NCI-H1105 (cell line): ENCODE measurements at places on chromosomes 2 and 18.

- DNase-seq = no peak
Observed at GRCh38 chr2:68764041-68764805, 29.6 kb downstream of the ARHGAP25 start.

DNA sequence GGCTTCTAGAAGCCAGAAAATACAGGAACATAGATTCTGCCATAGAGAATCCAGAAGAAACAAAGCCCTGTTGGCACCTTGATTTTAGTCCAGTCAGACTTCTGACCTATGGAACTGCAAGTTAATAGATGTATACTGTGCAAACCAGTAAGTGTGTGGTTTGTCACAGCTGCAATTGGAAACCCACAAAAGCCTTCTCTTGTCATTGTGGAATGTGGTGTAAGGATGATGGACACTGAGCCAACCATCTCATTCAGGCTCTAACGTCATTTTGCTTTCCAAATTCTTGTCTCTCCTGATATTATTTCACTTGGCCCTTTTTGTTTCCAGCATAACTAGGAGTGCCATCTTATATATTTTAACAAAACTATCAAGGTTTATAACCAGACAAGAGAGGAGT, 369.5 kb upstream of the SMIM21 start:
- no peak for DNase-seq

DNA sequence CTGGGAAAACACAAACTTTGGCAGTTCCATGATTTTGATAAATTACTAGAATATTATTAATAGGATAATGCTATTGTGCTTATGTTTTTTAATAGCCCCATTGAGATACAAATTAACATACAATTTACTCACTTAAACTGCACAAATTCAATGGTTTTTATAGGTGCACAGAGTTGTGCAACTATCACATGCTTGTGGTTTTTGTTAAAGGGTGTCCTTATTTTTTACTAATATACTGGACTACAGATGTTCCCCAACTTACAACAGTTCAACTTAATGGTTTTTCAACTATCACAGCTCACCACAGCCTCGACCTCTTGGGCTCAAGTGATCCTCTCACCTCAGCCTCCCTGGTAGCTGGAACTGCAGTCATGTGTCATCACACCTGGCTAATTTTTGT, 76.6 kb downstream of the OSBPL1A start:
- DNase-seq = no peak

- DNase-seq = no peak
Observed at GRCh38 chr2:202604699-202605098, 30.1 kb upstream of the FAM117B start.

DNA sequence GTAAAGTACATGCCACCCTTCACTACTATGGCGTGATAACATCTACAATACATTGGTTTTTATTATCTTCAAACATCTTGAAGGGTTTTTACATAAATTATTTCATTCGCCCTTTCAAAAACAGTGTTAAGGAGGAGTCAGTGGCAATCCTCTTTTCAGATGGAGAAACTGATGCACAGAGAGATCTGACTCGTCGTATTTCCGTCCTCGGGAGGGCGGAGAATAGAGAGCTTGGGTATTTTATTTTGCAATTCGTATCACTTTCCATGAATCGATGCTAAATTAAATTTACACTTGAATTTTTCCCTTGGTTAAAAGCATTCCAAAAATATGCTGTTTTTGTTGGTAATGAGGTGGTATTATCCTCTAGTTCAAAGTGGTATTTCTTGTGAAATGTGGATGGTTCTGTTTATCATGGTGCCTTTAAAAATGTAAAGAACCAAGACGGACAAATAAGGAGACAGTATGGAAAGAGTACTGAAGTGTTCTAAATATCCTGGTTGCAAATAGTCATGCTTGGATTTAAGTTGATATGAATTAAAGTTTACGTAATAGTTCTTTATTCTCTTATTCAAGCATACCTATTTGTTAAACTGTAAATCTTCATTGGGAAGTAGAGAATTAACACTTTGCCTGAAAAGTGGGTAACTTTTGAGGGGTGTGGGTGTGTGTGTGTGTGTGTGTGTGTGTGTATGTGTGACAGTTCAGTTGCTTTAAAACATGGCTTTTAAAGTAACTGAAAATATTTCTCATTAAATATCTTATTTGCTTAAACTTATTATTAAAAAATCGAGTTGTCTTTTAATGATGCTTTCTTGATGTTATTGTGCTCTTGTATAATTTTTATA, 5.6 kb downstream of the PHLPP1 start:
- no peak for DNase-seq

GRCh38 chr2:101355401-101356054, 31.8 kb downstream of the CREG2 start:
- DNase-seq = no peak

DNA sequence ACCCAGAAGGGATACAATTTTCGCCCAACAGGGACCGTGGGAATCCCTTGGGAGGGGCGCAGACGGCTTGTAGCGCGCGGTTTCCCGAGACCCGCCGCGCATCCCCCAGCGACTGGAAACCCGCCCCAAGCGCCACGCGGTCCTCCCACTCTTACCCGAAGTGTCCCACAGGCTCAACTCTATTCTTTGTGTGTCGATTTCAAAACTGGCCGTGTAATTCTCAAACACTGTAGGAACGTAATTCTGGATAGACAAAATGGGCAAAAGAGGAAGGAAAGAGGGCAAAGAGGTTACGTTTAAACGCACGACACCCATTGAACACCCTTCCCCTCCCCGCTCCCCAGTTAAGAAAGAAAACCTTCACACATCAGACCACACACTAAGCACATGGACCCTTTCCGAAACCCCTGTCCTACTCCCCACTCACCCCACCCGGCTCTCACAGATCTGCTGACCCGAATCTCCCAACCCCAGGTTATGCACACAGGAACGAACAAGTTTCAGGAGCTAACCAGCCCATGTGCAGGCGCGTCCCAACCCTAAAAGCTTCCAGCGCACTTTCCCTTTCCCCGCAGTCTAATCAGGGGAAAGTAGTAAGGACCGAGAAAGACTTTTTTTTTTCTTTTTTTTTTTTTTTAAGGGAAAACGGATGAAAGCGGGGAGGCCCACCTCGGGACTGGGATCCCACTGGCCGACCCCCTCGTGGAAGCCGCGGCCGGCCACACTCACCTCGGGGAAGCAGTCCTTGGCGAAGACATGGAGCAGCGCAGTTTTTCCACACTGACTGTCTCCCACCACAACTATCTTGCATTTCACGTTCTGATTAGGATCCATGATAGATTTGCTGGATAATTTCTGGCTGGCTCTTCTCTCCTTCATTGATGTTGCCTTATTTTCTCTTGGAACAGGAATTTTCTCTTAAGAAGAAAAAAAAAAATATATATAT, 655 bp downstream of the RND3 start:
- peak; percentile 19 for DNase-seq

DNA sequence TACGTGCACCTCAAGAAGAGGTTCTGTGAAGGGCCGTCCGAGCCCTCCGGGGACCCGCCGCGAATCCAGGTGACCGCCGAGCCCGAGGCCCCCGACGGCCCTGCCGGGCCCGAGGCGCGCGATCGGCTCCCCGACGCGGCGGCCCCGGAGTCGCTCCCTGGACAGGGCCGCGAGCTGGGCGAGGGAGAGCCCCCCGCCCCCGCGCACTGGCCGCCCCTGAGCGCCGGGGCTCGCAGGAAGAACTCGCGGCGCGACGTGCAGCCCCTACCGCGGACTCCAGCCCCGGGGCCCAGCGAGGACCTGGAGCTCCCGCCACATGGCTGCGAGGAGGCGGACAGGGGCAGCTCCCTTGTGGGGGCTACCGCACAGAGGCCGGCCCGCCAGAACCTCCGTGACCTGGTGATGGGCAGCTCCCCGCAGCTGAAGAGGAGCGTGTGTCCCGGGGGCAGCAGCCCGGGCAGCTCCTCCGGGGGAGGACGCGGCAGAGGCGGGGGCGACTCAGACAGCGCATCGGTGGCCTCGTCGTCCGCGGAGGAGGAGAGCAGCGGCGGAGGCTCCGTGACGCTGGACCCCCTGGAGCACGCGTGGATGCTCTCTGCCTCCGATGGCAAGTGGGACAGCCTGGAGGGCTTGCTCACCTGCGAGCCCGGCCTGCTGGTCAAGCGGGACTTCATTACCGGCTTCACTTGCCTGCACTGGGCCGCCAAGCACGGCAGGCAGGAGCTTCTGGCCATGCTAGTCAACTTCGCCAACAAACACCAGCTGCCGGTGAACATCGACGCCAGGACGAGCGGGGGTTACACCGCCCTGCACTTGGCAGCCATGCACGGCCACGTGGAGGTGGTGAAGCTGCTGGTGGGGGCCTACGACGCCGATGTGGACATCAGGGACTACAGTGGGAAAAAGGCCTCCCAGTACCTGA, 812 bp downstream of the SOWAHC start:
- no peak for DNase-seq

DNA sequence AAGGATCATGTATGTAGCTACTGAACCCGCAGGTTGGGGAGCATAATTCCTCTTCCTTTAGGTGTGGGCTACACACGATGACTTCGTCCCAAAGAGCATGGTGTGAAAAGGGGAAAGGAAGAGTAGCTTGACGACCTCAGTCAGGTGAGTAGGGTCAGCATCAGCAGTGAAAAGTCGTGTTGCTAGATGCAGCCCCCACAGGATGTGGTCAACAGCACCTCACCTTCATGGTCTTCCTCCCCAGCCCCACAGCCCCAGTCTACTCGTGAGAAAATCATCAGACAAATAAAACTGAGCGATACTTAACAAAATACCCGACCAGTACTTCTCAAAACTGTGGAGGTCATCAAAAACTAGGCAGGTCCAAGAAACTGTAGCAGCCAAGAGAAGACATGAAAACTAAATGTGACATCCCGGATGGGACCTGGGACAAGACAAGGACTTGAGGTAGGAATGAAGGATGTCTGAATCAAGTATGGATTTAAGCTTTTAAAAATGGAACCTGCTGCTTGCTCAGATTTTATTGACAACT, 77.5 kb upstream of the NFATC1 start:
- no peak for DNase-seq

DNA sequence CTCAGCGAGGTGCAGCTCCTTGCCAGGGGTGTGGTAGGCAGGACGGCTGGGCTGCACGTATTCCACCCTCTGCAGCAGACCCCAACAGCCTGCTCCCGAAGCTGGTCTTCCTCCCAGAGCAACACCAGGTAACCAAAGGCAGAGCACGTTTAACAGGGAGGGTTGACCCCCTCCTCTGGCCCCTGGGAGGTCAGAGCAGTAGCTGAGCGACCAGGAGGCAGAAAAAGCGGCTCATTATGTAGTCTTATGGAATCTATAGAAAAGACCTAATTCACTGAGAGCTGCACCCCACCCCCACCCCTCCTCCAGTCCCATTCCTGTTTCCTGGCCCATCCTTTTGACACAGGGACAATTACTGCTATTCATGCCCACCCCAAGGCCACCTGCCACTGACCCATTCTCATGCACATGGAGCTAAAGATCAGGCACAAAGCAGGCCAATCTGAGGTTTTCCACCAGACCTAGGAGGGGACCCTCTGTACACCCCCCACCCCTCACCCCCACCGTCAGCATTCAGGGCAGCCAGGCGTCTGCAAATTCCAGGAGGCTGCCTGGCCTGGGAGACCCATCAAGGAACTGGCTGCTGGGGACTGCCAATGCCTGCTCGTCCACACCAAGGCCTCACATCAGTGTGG, 60.9 kb upstream of the FZD7 start:
- DNase-seq = no peak

- no peak for DNase-seq
Observed at GRCh38 chr18:10851824-10852319, 297.5 kb downstream of the PIEZO2 start.

DNA sequence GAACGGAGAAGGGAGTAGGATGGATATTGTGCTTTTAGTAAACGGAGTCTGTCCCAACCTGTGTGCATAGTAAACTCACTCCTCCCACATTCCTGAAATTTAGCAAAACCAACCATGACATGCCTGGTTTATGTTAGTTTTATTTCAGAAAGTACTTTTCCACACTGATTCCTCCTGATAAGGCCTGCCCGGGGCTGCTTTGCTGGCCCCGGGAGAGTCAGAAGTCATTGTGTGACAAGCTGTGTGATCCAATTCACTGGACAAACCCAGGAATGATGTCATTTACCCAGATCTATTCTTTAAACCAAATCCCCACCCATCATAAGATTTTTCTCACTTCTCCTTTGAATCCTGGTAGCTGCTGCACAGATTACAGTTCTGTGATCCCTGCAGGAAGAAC, 109.0 kb downstream of the SETBP1 start:
- no peak for DNase-seq

DNA sequence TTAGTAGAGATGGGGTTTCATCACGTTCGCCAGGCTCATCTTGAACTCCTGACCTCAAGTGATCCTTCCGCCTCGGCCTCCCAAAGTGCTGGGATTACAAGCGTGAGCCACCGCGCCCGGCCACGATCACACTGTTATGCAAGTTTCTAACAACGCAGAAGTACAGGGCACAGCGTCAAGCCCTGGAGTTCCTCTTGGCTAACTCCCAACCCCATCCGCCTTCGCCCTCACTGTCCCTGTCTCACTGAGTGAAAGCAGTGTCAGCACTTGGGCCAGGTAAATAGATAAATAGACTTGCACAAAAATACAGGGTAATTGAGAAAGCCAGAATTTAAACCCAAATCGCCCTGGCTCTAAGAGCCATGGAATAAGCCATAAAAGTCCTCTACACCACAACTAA, 111.7 kb downstream of the ACVR1 start:
- DNase-seq = no peak

DNA sequence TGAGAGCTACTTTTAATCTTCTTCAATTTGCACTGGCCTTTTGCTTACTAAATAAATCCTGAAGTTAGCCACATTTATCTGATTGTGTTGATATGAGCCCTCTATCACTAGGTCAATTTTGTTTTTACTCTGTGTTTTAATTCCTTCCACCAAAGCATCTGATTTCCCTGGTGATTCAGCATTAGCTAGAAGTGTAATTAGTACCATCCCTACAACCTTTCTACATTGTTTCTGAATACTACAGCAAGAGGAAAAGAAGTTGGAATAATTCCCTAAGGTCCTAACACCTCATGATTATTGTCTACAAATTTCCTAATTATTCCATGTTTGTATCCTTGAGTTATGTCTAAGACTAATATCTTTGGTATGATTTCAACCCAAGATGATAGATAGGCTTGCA, 1093.6 kb downstream of the SUCLG1 start:
- DNase-seq = no peak
